A673 (cell line): ENCODE measurements at places on chromosomes 7 and 10. TPM values are rescaled to one million over a fixed set of nuclear protein-coding genes. Genes with fewer than 3 reads are reported as not detected.

- no peak overlapping the region for H3K27ac ChIP-seq
- H3K27me3 ChIP-seq = no peaks in the 10 kb centered on the region
- no peak for DNase-seq
- H3K4me3 ChIP-seq = no peak overlapping the region
Measured at GRCh38 chr7:8175929-8176369, 86.0 kb downstream of the ICA1 start.

- H3K27me3 ChIP-seq = no peaks in the 10 kb centered on the region
- H3K27ac ChIP-seq = no peak overlapping the region
- DNase-seq = no peak
- no peaks in the 10 kb centered on the region for H3K36me3 ChIP-seq
Measured at GRCh38 chr7:50854831-50855230, 72.1 kb upstream of the GRB10 start.

EFCAB10 gene
- not detected in 2 replicates for total RNA-seq

DOCK4 gene
- total RNA-seq = 21.0 and 28.5 TPM in 2 replicates

NCF1 gene
- total RNA-seq = not detected in 2 replicates
